ENCODE measurements at places on chromosomes 16 and 17.

DNA sequence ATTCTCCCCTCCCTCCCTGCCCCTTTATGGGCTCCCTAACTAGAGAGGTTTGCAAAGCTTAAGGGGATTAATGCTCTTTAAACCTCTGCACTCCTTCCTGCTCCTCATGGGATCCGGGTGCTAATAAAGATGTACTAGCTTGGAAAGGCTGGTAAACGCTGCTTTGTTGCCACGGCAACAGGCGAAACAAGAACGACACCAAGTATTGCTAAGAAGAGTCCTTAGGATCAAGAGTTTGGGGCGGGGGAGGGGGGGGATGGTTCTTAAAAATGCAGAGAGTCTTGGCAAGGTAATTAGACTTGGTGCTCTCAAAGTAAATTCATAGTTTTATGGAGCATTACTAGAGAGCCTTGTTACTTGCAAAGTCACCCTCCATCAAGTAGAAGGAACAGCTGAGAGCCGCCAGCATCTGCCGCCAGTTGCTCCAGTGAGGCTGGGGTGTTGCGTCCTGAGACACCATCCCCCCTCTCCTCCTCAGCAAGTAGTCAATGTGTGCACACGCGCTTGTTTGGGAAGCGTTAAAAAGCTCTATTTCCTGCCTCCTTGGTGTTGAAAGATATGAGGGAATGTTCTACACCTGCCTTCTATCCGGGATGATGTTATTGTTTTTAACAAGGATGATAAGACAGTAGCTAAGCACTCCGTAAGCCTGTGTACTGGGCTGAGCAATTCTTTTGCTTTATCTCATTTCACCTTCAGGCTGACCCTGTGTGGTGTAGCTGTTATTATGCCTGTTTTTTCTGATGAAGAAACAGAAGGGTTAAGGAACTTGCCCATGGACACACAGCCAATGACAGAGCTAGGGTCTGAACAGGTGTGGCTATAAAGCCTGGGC is 190.9 kb downstream of the CCDC182 start:
- peak; percentile 52 for DNase-seq

DNA sequence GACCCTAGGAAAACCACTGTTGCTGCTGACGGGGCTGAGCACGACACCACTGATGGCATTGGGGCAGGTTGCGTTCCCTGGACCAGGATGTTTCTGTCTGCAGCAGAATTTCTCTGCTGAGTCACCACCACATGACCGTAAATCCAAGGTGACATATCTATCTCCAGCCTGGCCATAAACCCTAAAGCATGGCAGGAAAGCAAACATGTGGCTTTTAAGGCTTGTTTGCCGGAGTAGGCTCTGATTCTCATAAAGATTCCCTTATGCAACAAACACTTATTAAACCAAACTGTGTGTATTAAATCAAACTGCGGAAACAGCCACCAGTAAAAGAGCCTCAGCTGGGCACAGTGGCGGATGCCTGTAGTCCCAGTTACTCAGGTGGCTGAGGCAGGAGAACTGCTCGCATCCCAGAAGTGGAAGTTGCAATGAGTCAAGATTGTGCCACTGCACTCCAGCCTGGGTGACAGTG is 17.3 kb downstream of the MPHOSPH6 start:
- no peak for DNase-seq

DNA sequence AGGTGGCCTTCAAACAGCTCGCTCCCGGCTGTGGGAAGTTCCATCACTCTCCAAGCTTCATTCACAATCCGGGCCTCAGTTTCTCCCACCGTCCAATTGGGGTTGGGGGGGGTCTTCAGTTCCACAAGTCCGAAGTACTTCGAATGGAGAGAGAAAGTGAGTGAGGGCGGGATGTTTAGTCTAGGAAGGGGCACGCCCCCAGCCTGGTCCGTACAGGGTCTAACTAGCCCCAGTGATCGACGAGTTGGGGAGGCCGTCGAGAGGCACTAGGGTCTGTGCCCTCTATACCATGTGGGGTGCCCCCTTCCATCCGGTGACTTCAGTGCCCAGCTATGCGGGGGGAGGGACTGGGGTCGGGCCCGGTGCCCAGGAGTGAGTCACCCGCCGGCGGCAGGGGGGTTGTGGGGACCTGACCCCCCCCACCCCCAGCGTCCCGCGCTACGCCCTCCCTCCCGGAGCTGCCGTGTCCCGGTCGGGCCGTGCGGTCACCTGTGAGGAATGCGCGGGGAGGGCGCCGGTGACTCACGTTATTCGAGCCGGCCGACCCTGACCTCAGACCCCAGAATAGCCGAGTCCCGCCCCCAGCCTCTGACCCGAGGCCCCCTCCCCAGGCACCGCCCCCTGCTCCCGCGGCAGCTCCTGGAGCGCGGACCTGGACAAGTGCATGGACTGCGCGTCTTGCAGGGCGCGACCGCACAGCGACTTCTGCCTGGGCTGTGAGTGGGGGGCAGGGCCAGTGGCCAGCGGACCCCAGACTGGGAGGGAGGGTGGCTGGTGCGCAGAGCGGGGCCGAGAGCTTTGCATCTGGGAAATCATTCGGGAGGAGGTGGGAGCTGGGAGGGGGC is 658 bp downstream of the TNFRSF12A start:
- DNase-seq, result peak; percentile 95

- peak; percentile 48 for DNase-seq
These were observed 73.8 kb downstream of the XYLT1 start for GRCh38 chr16:17396762-17397498.

- peak; percentile 23 for DNase-seq
These were observed 135.5 kb downstream of the MYO1D start for GRCh38 chr17:32741381-32741780.

DNA sequence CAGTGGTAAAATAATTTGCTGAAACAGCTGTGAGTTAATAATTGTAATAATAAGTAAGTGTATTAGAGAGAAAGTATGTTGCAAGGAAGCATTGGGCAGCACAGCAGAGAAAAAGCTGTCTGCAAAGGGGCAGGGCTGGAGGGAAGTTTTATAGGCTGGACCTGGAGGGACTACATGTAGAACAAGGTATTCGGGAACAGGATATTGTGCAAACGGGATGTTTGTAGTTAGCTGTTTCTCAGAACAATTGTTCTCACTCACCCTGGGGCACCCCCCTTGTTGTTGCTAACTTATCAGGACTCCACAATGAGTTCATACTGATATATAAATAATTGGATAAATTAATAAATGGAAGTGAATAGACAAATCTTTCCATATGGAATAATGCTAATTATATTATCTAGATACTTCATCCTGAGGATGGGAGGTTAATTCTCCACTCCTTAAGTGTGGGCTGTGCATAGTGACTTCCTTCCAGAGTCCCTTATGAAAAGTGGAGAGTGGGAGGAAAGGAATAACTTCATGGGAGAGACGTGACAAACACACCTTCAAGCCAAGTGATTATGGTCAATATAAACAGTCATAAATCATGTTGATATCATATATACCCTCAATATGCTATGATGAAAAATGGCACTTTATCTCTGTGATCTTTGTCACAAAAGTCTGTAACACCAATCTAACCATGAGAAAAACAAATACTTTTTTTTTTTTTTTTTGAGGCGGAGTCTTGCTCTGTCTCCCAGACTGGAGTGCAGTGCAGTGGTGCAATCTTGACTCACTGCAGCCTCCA is 85.4 kb downstream of the PPM1E start:
- no peak for DNase-seq

- DNase-seq, result no peak
These were observed 238.1 kb downstream of the NTN1 start for GRCh38 chr17:9259419-9259818.

- DNase-seq, result no peak
These were observed 38.9 kb upstream of the SNN start for GRCh38 chr16:11629071-11630030.

- peak; percentile 64 for DNase-seq
These were observed 38.6 kb upstream of the FA2H start for GRCh38 chr16:74813109-74813641.

GRCh38 chr17:46892192-46892703 is 30.7 kb upstream of the GOSR2 start:
- no peak for DNase-seq

- DNase-seq, result peak; percentile 73
These were observed 10.2 kb downstream of the HOXB1 start for GRCh38 chr17:48520631-48521079.

- DNase-seq, result peak; percentile 67
These were observed 7.4 kb downstream of the FOXF1 start for GRCh38 chr16:86517652-86518258.

DNA sequence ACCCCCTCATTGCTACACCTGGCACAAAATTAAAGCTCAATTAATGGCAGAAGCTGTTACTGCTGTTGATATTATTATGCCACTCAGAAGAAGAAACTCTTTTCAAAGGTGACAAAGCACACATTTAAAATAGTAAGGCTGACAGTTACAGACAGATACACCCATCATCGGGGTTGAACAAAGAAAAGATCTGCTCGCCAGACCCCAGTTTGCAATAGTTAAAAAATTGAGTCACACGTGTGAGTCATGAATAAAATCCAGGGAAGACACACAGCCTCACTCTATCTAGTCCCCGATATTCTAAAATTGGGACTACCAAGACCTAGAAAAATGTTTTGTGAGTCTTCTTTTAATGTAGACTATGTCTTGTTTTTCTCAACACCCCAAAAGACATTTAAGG is 330.0 kb upstream of the SOX9 start:
- DNase-seq, result peak; percentile 65

GRCh38 chr16:50972876-50973275 is 178.2 kb downstream of the SALL1 start:
- no peak for DNase-seq

- DNase-seq, result no peak
These were observed 5.8 kb downstream of the TRIM25 start for GRCh38 chr17:56908001-56908542.

- DNase-seq, result no peak
These were observed 39.6 kb downstream of the WSB1 start for GRCh38 chr17:27333410-27333980.

All from fibroblast of skin of right biceps (primary cell).